ENCODE measurements at places on chromosomes 1 and 21. TPM values are rescaled to one million over a fixed set of nuclear protein-coding genes. Genes with fewer than 3 reads are reported as not detected.

OPRD1 gene
- total RNA-seq, result not detected

DNA sequence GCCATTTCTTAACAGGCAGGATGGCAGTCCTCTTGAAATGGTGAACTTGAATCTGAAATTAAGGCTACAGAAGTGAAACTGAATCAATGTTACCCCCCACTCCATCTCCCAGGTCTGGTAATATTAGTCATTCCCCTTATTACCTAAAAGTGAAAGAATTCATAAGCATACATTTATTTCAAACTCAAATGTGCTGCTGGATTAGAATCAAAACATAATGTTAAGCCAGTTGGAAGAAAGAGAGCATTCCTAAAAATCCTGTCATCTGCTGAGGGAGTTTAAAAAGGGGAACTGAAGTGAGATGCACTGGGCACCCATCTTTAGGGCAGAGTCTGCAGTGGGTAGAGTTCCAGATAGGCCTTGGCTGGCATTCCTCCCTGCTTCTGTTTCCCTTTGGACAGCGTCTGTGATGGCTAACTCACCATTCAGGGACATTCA is 17.4 kb downstream of the KIAA0319L start:
- DNase-seq, result no peak

GRCh38 chr21:44051462-44051941 is 39.4 kb downstream of the TRAPPC10 start:
- no peak for DNase-seq

- DNase-seq, result no peak
These were observed 19.8 kb downstream of the MIER1 start for GRCh38 chr1:66944330-66945274.

DNA sequence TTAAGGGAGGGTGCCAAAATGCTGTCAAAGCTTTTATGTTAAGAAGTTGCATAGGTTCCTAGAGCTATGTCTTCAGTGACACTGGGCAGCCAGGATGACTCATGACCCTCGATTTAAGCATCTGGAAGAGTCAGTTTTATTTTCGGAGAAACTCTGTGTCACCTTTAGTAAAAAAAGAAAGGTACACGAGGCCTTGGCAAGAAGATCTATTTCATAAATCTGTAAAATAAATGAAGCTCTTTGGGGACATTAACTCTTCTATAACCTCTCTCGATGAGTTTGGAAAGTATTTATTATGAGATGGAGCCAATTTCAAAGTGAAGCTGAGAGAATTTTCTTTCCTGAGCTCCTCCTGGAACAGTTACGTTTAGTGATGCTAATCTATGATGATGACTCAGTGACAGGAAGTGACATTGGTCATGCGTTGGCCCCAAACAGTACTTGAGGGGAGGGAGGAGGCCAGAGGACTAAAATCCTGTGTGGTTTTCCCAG is 156.5 kb downstream of the HLX start:
- DNase-seq, result no peak

TNFRSF4 gene
- 735 TPM for total RNA-seq

METTL13 gene
- 77.7 TPM for total RNA-seq

VSIG8 gene
- not detected for total RNA-seq

RORC gene
- total RNA-seq, result 3.7 TPM

DNA sequence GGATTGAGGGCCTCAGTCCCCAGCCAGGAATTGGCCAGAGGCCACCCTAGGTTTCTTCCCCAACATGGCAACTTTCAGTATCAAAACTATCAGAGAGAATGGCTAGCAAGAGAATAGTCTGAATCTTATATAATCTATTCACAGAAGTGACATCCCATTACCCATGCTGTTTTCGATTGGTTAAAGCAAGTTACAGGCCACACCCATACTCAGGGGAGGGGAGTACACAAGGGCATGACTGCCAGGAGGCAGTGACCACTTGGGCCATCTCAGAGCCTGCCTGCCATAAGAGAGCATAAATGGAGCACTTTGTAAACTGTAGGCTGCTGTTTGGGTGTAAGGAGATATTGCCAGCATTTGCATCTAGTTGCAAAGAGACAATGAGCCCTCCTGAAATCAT is 65.4 kb downstream of the FAM163A start:
- no peak for DNase-seq

- no peak for DNase-seq
These were observed 28.8 kb upstream of the DIPK1A start for GRCh38 chr1:92989936-92990583.

DNA sequence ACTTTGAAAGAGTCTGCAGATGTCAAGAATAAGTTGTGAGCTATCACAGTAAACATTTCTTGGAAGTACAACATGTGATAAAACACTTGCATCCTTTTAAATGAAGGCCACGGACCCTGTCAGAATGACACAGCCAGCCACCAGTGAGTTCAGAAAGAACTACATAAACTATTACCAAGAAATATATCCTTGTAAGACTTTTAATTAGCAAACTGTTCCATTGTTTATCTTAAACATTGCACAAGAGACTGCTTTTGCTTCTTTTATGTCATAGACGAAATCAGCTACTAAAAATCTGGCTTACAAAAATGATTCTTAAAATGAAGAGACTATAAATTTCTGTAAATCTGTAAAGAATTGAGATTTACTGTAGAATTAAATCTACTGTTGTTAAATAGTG is 17.9 kb downstream of the LRRC7 start:
- DNase-seq, result no peak

GRCh38 chr1:244241438-244241837 is 190.4 kb downstream of the ZBTB18 start:
- DNase-seq, result no peak

DNA sequence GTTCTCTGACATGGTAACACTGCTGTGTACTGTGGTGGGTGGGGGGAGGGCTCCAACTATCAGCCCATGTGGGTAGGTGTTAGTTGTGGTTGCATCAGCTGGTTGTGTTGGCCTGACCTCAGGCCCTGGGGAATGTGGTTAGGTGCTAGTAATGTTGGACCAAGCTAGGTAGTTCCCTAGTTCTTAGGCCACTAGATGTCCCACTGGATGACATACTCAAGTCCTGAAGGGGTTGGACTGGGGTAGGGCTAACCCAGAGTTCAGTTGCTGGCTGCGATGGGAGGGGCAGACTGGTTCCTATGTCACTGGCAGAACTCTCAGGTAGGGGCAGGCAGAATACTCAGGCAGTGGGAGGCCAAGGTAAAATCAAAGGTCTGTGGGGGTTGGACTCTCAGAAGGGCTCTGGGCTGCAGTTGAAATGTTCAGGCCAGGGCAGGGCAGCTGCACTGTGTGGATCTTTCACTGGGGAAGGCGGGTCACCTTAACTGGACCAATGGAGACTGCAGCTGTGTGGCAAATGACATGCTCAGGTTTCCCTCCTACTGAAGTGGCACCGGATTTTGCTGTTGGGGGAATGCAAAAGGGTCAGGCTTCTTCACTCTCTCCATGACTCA is 870.7 kb downstream of the LRRIQ3 start:
- no peak for DNase-seq

GRCh38 chr1:203197625-203198024 is 11.1 kb upstream of the CHI3L1 start:
- no peak for DNase-seq

GRCh38 chr1:105138458-105138893 is 1388.8 kb downstream of the AMY1C start:
- no peak for DNase-seq

- no peak for DNase-seq
These were observed 46.4 kb upstream of the SLC22A15 start for GRCh38 chr1:115929881-115930280.

GRCh38 chr1:165524639-165525285 is 19.0 kb upstream of the LRRC52 start:
- no peak for DNase-seq

GRCh38 chr1:43527111-43527878 is 3.4 kb upstream of the PTPRF start:
- no peak for DNase-seq

DNA sequence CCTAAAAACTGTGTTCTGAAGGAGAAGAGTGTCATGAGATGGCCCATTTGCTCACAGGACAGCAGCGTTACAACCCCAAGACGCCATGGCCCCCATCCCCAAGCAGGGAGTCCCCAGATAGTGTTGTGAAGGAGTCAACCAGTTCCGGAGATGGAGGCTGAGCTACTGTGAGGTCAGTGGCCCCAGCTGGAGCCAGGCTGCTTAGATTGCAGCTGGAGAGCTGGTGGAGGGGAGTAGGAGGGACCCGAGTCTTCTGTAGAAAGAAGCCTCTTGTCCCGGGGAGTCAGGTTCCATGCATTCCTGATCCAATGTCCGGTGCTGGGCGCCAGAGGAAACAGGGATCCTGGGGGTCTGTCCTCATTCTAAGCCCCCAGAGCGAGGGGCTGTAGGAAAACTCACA is 93.5 kb upstream of the SIM2 start:
- DNase-seq, result no peak

GOLT1A gene
- total RNA-seq, result not detected

CFAP141 gene
- total RNA-seq, result not detected

C1orf116 gene
- 0.03 TPM for total RNA-seq

DNA sequence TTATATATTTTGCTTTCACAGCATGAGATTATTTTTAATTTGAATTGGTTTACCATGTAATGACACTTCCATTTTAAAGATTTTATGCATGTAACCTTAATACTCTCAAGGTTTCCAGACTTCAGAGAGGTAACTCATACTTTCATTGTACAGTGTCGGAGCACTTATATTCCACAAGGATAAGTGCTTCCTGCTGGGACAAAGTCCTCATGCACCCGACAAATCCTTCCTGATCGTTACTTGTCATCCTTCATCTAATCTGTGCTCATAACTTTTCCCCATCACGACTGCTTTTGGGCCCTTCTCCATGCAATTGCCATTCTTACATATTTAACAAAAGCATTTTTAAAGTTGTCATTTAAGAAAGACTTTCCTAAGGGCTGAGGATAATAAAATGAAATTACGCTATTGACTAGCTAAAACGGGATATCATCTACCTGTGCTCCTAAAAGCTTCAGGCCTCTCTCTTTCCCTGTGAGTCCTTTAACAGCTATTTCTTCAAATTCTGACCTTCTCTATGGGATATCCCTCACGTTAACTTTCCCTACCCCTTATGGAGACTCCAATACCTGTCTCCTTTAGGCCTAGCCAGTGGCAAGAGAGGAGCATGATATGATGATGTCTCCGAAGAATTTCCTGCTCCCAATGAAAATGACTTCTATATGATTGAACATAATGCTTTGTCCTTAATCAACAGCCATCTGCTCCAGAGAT is 59.3 kb downstream of the NCAM2 start:
- DNase-seq, result no peak

GRCh38 chr21:45713613-45714012 is 70.1 kb downstream of the PCBP3 start:
- no peak for DNase-seq

GCSAML gene
- 2.4 TPM for total RNA-seq

DNA sequence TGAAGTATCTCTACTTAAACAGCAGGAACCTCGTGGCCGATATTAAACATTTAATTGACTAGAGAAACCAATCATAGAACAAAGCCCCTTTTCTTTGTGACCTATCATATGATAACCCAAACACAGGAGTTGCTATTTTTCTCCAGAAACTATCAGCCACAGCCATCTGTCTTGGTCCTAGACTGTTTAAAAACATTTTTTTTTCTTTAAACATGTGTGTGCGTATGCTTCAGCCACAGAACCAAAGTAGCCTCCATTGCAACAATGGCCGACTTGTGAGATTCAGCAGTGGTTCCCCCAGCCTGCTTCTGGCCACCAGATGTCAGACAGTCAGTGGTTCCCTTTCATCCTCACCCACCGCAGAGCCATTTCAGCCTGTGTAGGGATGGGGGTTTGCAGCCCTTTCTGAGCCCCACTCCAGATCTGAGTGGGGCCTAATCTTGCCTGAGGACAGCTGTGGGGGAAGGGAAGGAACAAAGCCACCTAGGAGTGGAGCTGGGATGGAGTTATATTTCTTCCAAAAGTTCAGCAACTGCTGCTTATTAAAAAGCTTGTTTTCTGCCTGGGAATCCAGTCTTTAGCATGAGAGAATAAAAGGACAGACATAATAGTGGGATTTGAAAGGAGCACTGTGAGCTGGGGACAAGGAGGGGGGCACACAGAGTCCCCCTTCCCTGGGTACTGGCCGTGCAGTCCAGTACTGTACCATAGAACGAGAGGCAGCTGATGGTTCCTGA is 11.7 kb upstream of the IGSF3 start:
- DNase-seq, result no peak

PPIAL4G gene
- total RNA-seq, result not detected

DNA sequence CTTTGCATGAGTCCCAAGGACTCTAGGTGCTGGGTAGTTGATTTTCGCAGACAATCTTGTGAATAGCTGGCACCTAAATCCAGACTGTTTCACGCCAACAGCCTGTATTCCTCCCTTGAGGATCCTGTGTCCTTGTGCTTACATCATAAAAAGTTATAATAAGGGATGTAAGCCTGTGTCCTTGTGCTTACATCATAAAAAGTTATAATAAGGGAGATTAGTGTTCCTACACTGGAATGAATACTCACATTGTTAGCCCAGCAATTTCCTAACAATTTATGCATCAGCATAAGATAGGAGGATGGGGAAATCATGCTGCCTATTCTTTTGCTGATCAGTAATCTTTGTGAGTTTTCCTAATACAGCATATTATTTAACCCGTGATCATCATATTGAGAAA is 4.0 kb upstream of the HSD3B2 start:
- DNase-seq, result no peak

SPRR2F gene
- total RNA-seq, result not detected

- DNase-seq, result no peak
These were observed 25.4 kb downstream of the PIK3CD start for GRCh38 chr1:9676815-9677393.

DNA sequence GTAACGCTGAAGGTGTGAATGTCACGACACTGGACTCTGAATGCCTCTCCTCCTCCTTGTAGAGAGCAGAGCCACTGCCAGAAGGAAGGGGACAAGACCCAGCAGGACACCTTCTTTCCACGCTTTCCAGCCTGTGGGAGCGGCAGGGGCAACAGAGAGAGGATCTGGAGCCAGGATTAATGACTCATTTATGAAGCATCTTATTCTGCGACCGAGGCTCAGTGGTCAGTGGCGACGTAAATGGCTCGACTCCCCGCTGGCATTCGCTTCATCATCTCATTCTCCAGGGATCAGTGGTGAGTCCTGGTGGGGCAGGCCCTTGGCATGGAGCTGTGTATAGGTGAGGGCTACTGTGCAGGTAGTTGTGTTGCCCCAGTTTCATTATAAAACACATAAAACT is 4.6 kb downstream of the SLC37A1 start:
- DNase-seq, result no peak

RNF2 gene
- total RNA-seq, result 26.7 TPM

ESPN gene
- total RNA-seq, result 0.42 TPM

PLPP3 gene
- 0.49 TPM for total RNA-seq

DNA sequence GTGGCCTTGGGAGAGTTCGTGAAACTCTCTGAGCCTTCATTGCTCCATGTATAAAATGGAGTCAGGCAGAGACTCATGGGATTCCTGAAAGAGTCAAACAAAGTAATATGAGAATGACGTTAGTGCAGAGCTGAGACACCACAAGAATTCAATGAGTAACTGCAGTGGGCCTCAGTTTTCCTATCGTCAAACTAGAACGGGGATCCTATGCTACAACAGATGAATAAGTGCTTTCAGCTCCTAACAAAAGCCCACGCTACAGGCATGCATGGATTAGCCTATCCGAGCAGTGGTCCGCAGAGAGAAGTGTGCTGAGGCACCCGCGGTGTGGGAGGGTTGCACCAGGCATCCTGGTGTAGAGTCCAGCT is 124.7 kb downstream of the SYF2 start:
- no peak for DNase-seq

- DNase-seq, result no peak
These were observed 52.2 kb downstream of the MAP3K7CL start for GRCh38 chr21:29182691-29183092.

CELA2A gene
- 0.83 TPM for total RNA-seq

Measured in activated T-cell treated with anti-CD3 and anti-CD28 coated beads, Interleukin-2, amount 50 U/mL, for 4 hours (primary cell).